AG10803 (cell line): ENCODE measurements at places on chromosomes 3 and 15.

DNA sequence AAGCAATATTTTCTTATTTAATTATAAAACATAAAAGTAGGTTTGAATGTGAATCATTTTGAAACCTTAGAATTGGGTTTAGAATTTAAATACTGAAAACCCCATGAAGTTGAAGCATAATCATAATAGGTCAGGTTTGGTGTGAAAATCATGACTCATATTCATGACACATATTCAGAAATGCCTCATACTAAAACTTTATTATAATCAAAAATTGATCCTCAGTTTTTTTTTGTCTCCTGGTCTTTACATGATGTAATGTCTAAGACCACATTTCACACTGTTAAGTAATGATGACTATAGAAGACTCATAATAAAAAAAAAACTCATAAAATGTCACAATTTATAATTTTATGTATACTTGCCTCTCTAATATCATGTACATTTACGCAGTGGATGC lies 190.4 kb downstream of the FOXP1 start:
- no peak for DNase-seq

DNA sequence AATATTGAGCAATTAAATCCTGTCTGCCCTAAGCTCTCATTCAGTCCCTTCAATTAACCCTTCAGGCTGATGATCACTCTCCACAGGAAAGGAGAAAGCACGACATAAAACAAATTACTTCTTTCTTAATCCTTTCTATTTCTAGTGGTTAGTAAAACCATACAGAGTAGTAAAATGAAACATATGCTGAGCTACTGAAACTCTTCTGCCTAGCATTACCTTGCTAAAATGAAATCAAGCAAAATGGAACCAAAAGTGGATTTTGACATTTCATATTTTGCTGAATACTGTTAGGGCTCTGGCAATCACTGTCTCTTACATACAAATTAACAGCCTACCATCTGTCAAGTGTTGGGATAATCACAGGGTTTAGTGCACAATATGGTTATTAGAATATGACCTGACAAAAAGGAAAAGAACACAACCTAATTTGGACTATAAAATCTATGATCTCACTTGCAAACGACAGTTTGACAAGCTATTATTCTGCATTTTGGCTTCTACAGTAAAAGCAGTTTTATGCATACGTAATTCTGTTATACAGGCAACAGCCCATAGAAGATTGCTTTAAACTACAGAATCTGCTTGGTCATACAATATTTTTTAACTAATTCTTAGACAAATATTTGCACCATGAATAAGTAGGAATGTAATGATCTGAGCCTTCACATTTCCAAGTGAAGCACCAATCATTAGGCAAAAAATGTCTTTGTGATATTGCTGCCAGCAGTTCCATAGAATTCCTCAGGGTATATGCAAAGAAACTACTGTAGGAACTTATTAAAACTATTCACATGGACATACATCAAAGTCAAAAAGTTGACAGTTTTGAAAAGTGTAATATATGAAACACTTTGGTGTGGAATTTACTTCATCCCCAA lies 105.0 kb downstream of the FHIT start:
- no peak for DNase-seq

- no peak for DNase-seq
These were observed 143.6 kb downstream of the OTOL1 start for GRCh38 chr3:161640181-161640580.

GRCh38 chr3:59553076-59553475 lies 503.3 kb upstream of the CFAP20DC start:
- DNase-seq: no peak

- no peak for DNase-seq
These were observed 483.7 kb upstream of the FRG2C start for GRCh38 chr3:75180235-75180944.

DNA sequence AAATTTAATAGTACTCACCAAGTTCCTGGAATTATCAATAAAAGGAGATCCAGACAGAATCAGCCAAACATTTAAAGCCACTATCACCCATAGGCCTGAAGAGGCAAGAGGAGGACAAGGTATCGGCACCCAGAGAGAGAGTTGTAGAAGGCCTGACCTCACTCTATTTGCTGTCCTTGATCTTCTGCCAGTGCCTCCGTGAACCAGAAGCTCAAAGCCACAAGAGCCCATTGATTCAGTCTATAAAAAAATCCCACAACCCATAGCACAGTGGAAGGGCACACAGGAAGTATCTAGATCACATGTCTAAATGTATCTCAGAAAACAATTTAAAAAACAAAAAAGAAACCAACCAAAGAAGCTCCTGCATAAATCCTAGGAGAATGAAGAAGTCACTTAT lies 68.6 kb upstream of the FAM174B start:
- no peak for DNase-seq

GRCh38 chr3:184255291-184256039 lies 5.9 kb downstream of the CAMK2N2 start:
- DNase-seq: no peak

DNA sequence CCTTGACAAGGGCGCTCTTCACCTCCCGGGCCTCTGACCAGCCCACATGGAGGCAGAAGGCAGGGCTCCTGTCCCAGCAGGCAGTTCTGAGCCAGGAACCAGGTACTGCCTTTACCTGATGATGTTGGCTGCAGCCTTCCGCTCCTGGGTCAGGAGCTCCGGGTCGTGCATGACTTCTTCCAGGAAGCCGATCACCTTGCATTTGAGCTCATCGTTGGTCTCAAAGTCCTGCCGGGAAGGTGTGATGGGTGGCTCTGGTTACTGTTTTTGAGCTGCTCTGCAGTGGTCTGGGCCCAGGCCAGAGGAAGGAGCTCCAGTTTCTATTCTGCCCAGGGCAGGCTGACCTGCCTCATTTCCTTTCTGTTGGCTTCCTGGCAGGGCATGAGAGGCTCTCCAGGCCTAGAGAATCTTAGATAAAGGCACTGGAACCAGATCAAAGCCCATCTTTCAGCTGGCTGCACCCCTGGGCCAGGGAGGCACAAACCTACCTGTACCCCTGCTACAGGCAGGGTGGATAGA lies 53.2 kb upstream of the CTSH start:
- no peak for DNase-seq
